MCF 10A (cell line): ENCODE measurements at places on chromosomes 3 and 15.

GRCh38 chr3:144809380-144809779 is 837.8 kb downstream of the DIPK2A start:
- H3K4me1 ChIP-seq = no peaks in the 10 kb centered on the region
- no peak for DNase-seq
- H3K4me3 ChIP-seq = no peak overlapping the region
- H3K27me3 ChIP-seq = no peaks in the 10 kb centered on the region
- no peak overlapping the region for H3K27ac ChIP-seq
- peaks cover under 1% of the 10 kb centered on the region for H3K36me3 ChIP-seq

GRCh38 chr15:95953032-95953431 is 377.5 kb upstream of the NR2F2 start:
- H3K4me3 ChIP-seq = no peak overlapping the region
- H3K27ac ChIP-seq = no peak overlapping the region
- no peaks in the 10 kb centered on the region for H3K36me3 ChIP-seq
- no peaks in the 10 kb centered on the region for H3K4me1 ChIP-seq
- no peaks in the 10 kb centered on the region for H3K27me3 ChIP-seq
- no peak for DNase-seq

- no peak overlapping the region for H3K4me3 ChIP-seq
- DNase-seq = no peak
- no peak overlapping the region for H3K27ac ChIP-seq
- H3K36me3 ChIP-seq = peaks cover 4% of the 10 kb centered on the region
These were observed 169.7 kb upstream of the AGTR1 start for GRCh38 chr3:148528024-148528423.

DNA sequence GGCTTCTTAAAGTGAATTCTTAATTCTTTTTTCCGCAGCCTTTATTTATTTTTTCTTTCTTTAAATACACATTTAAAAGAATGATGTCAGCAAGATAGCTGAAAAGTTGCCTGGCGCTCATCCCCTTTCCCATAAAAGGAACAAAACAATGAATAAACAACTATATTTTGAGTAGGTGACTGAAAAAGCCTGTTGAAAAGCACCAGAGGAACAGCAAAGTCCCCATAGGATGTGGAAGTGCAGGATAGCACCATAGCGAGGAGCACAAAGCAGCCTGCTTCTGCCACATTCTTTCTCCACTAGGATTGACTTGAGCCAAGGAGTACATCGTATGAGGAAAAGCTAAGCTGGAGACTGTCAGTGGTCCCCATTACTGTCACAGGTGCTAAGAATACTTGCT is 754.9 kb downstream of the SQOR start:
- no peaks in the 10 kb centered on the region for H3K36me3 ChIP-seq
- no peak overlapping the region for H3K4me3 ChIP-seq
- H3K27me3 ChIP-seq = no peaks in the 10 kb centered on the region
- DNase-seq = no peak
- H3K4me1 ChIP-seq = no peaks in the 10 kb centered on the region
- H3K27ac ChIP-seq = no peak overlapping the region

DNA sequence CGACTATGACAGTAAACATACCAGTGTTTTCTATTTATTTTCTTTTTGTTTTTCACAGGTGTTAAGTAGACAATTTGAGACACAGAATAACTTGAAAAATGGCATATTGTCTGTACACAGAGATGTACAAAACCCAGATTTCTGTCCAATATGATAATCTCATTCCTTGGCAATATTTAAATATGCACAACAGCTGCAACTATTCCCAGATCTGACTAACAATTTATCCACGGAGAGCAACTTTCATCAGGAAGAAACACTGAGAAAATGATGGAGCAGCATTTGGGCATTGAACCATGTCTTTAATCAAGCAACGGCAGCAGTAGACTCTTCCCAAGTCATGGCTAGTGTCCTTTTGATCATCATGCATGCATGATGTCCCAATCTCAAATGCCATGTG is 452.6 kb downstream of the ZPLD1 start:
- no peak overlapping the region for H3K4me3 ChIP-seq
- H3K4me1 ChIP-seq = no peaks in the 10 kb centered on the region
- H3K36me3 ChIP-seq = no peaks in the 10 kb centered on the region
- no peak for DNase-seq
- peaks cover 88% of the 10 kb centered on the region for H3K27me3 ChIP-seq
- H3K27ac ChIP-seq = no peak overlapping the region
